Hematopoietic multipotent progenitor cell treated with erythropoietin and hydrocortisone succinate and interleukin-3 and kit ligand, for 4 days (in vitro differentiated cells): ENCODE measurements at places on chromosomes 7 and 10.

GRCh38 chr7:113142385-113143119 lies 24.2 kb upstream of the SMIM30 start:
- DNase-seq, result peak; percentile 95

DNA sequence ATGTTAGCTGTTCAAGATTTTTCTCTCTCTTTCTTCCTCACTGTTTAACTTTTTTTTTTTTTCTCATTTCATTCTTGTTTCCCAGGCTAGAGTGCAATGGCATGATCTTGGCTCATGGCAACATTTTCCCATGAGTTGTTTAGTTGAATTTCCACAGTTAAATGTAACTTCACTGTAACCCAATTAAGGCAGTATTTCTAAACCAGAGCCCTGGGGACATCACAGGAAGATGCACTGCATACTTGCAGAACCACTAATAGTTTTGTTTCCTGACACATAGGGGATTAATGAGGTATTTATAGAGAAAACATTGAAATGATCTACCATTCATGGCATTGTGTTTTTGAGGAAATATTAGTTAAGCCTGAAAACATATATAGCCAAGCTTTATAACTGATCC lies 795.6 kb upstream of the GHITM start:
- no peak for DNase-seq

DNA sequence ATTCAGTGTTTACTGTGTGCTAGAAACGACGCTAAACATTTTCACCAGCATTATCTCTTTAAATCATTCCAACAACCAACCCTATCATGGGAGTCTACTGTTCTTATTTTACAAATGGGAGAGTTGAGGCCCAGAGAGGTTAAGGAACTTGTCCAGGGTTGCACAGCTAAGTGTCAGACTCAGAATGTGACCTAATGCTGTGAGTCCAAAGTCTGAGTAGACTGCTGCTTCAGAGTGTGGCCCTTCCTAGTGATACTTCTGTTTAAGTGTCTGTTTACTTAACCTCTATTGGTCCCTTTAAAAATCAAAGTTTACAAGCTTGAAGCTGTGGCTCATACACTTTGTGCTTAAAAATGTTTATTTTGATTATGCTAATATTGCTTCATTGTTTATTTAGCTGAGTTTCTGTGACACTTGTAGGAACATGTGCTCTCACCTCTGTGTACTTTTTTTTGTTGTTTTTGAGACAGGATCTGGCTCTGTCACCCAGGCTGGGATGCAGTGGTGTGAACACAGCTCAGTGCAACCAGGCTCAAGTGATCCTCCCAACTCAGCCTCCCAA lies 84.4 kb upstream of the SYPL1 start:
- no peak for DNase-seq

DNA sequence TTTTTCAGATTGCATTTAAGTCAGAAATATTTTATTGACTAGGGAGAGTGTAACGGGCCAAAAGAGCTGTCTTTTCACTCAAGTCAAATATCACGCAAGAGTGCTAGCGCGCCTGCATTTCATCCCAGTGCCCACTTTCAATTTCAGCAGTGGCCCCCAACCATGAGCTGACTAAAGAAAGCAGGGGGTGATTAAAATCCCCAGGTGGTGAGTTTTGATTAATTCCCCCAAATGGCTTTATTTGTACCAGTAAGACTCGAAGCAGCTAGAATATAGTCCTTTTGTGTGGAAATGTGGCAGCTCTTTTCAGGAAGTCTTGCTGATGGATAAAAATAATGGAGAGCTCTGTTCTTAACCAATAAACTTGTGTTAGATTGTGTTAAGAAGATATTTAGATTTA lies 35.3 kb downstream of the TRUB1 start:
- no peak for DNase-seq

- no peak for DNase-seq
Measured at GRCh38 chr7:116901143-116901542, 38.8 kb downstream of the CAPZA2 start.

DNA sequence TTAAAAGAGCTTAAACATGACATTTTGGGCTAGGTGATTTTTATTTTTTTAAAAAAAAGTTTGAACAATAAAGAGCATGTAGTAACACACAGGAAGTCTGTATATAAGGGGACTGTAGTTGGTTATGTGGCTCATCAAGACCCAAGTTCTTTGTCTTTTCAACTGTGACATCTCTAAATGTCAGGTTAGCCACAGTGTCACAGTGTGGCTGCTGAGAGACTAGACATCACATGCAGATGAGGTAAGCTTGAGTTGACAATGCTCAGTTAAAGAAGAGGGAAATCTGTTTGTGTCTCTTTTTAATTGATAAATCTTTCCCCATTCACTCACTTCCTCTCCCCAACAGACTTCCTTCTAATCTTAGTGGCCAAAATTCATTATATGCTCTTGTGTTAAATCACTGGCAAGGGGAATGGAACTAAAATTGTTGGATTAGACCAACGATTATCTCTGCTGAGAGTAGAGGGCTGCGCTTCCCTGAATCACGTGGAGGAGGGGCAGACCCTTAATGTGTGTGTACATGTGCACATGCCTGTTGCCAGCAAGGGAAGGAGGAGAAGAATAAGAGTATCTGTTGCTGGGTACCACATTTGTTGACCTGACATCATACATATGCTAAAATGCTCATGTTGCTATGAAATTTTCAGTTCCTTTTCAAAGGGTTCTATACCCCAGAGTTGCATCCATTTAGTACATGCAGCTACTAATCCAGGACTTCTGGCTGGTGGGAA lies 78.3 kb downstream of the MMRN2 start:
- DNase-seq, result peak; percentile 2

DNA sequence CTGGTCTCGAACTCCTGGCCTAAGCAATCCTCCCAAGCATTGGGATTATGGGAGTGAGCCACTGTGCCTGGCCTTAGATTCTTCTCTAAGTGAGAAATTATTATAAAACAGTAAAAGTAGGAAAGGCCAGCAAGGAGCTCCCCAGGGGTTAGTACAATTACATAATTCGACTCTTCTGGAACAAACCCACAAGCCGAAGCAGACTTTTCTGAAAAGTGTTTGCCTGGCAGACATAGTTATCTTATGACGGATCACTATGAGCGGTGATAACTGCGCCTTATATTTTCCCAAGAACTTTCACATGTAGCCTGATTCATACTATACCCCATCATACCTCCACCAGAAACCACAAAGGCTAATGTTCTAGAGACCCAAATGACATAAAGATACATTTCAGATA lies 30.2 kb upstream of the SH3PXD2A start:
- DNase-seq, result no peak

- DNase-seq, result peak; percentile 73
Measured at GRCh38 chr7:70006261-70006920, 408.1 kb downstream of the AUTS2 start.

DNA sequence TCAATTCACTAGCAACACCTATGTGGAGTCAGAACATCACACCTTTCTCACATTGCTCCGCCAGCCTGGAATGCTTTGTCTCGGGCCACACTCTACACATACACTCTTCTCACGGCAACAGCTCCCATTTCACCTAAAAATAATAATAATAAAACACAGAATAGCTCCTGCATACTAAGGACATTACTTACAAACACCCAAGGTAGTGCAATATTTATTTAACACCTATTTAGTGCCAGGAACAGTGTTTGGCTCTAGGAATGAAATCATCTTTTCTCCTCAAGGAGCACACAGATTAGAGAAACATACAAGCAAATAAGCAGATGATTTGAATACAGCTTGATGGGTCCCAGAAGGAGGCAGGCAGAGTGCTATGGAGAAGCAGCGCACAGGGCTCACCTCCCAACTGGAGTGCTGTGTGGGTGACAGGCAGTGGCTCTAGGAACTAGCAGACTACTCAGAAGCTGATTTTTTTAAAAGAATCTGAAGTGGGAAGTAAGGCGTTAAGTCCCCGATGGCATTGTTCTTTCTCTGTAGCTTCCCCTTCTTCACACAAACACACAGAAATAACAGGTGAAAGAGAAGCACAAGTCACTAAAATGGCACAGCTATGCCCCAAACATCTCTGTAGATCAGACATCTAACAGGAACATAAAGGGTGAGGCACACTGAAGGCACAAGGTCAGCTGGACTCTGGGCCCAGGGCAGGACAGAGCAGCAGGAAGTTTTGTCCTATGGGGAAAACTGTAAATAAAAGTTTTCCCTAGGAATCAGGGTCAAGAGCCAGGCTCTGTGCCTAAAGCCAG lies 16.7 kb downstream of the USP6NL start:
- DNase-seq, result peak; percentile 56

DNA sequence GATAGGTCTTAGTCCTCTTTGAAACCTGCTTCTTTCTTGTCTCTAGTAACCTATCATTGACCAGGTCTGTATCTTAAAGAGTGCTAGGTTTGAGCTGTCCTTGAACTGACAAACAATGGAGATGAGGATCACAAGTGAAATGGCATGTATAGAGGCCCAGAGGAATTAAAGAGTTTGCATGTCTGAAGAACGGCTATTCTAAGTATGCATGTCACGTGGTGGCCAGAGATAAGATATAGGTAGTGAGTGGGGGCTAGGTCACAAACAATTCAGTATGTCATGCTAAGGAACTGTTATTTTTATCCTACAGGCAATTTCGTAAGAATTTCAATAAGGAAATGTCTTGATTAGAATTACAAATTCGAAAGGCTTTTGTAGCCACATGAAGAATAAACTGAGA lies 95.3 kb downstream of the SUGCT start:
- DNase-seq, result peak; percentile 40

DNA sequence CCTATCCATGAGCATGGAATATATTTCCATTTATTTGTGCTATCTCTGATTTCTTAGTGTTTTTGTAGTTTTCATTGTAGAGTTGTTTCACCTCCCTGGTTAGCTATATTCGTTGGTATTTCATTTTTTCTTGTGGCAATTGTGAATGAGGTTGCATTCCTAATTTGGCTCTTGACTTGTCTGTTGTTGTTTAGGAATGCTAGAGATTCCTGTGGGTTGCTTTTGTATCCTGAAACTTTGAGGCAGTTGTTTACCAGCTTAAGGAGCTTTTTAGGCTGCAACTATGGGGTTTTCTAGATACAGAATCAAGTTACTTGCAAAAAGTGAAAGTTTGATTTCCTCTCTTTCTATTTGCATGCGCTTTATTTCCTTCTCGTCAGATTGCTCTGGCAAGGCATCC lies 304.7 kb upstream of the GRM3 start:
- DNase-seq, result no peak

GRCh38 chr10:69439813-69440506 lies 11.3 kb upstream of the TSPAN15 start:
- DNase-seq, result peak; percentile 76

DNA sequence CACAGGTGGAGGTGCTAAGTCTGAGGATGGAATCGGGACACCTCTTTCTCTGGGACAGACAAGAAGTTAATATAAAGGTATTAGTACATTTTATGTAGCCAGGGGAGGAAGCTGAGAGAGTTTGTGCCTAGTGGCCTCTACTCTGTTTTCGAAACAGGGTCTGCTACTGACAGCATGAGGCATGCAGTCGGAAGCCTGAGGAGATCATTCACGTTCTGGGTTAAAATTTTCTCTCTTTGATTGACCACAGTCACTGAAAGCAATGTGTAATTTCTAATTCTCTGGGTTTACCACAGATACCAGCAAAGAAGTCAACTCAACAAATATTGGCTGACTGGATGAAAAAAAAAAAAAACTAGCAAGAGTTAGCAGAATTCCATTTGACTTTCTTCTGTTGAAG lies 53.3 kb upstream of the KCTD7 start:
- no peak for DNase-seq

DNA sequence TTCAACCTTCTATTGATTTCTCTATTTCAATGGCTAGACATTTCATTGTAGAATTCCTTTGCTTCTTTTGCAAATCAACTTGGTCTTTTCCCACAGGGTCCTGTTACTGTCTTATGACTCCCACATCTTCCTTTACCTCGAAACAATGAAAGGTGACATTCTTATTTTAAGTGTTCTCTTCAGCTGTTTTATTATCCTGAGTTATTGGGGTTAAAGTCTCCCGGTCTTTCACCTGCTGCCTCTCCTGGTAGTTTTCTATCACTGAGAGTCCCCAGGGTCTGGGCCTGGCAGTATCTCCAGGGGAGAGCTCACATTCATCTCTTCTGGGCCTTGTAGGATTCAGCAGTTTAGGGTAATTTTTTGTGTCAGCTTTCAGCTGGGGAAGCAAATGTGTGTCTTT lies 95.8 kb downstream of the HECW1 start:
- DNase-seq, result no peak

GRCh38 chr10:119784340-119785067 lies 58.7 kb downstream of the INPP5F start:
- DNase-seq, result peak; percentile 83

DNA sequence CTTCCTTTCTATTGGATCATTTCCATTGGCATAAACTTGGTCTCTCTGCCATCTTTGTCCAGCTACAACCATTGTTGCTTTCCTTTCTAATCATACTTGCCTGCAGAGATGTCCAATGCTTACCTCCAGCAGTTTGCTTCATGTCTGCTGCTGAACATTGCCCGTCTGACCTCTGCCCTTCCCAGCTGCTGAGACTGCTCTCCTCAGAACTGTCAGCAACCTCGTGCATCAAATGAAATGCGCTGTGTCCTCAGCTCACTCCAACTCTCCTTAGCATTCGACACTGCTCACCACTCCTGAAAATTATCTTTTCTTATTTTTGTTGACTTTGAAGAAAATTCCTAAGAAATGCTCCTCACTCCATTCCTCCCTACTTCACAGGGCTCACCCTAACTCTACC lies 5.0 kb downstream of the FAM170B start:
- DNase-seq, result no peak

- DNase-seq, result no peak
Measured at GRCh38 chr10:104330168-104331110, 7.8 kb downstream of the ITPRIP start.

DNA sequence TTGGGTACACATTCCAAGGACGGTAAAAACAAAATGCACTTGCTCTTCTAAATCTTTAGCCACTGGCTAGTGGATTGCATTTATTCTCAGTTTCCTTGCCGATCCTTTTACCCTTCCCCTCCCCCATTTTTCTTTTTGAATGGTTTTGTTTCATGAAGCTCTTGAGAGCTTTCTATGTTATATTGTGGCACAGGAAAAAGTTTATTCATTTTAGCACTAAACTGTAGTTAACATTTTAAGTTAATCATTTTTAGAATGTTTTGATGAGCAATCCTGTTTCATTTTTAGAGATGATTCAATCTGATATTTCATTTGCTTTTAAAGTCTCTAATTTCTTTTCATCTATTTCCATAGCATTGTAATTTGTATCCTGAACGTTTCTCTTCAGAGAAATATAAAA lies 24.0 kb downstream of the ZEB1 start:
- DNase-seq, result no peak

DNA sequence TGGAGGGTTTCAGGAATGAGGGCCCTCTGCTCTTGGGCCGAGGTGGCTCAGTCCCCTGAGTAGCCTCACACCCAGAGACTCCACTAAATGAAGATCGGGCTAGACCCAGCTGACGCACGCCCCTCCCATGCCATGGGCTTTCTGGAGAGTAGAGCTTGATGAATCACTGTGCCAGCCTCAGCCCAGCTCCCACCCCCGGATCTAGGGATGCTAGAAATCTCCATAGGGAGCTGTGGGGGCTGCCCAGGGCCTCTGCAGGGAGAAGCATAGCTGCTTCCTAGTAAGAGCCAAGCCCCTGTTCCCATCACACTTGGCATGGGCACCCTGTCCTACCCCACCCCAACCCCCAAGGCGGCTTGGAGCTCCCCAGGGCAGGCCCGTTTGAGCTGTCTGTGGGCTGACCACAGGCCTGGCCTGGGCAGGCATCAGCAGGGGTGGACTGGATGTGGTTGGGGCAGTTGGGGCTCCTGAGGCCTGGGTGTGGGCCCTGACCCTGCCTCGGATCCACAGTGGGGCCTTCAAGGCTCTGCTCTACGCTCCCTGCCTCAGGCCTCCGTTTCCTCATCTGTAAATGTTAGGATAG lies 121.2 kb downstream of the ZMIZ1 start:
- no peak for DNase-seq
